Effector CD8-positive, alpha-beta T cell (primary cell): ENCODE measurements at places on chromosomes 11 and 22.

- DNase-seq, result no peak
Measured at GRCh38 chr11:57868491-57868890, 106.9 kb downstream of the CTNND1 start.

DNA sequence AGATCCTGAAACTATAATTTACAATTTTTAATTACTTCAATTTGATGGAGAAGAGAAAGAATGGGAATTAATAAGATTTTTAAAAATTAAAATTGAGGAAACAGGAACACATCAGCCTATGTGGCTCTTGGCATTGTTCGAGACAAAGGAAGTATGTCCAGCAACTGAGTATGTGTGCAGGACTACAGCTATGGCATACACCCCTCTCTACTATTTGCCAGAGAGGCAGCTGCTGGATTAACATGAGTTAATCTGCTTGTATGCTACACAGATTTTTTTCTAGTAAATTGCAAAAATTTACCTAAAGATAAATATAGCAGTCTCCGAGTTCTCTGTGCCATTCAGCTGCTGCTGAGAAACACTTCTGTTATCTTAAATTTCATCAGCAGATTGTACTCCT is 70.6 kb downstream of the PHF21A start:
- DNase-seq, result no peak

DNA sequence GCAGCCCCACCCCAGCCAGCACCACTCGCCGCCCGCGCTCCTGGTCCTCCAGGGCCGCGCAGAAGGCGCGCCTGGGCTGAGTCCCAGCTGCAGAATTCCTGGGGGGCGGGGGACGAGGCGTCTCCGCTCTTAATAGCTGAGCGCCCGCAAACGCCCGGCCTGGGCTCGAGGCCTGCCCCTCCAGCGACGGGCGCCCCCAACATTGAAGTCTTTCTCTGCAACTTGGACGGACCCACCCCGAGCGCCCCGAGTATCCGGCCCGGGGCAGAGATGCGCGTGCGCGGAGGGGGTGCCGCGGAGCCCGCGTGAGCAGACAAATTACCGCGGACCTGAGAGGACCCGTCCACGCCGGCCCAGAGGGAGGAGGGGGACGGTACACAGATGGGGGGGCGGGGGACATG is 6.7 kb upstream of the SYT7 start:
- DNase-seq, result peak; percentile 18

DNA sequence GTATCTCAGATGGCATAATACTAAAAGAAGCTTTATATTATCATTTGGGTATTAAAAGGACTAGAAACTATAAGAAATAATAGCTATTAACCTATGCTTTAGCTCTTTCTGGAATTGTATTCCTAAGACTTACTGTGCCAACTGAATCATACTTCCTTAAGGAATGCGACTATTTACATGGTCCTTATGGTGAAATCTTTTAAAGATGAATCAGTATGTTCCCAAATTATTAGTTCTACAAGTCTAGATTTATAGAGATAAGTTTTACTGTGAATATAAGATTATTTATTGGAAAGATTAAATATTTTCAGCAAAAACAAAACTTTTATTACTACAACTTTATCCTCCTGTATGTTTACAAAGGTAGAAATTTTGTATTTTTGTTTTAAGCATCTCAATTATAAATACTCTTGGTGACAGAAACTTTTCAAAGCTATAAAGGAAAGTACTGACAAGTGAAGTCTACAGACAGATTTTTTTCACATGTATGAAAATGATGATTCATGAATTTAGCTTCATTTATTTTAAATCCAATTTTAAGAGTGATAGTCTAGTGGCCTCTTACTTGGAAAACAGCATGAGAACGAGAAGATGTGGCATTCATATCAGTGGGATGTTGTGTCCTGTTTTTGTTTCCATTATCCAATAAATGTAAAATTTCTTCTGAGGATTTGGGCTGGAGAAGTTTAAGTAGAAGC is 17.8 kb downstream of the KIF18A start:
- no peak for DNase-seq

- no peak for DNase-seq
Measured at GRCh38 chr11:69151836-69152235, 3.9 kb upstream of the SMIM38 start.

DNA sequence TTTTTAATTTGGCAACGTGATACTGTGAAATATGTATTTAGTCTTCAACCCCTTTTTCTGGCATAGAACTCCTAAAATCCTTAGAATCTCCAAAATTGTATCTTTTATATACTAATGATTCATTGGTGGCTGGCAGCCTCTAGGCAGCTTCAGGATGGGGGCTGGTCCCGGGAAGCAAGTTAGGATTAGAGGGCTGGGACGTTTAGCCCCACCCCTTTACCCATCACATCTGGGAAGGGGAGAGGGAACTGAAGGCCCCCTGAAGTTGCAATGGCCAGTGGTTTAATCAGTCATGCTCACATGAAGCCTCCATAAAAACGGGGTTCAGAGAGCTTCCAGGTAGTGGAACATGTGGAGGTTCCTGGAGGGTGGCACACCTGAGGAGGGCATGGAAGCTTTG is 7.1 kb downstream of the IL17RA start:
- DNase-seq, result no peak

GRCh38 chr11:28461846-28462245 is 353.7 kb downstream of the METTL15 start:
- no peak for DNase-seq

GRCh38 chr11:77030834-77031414 is 3.3 kb upstream of the B3GNT6 start:
- no peak for DNase-seq

DNA sequence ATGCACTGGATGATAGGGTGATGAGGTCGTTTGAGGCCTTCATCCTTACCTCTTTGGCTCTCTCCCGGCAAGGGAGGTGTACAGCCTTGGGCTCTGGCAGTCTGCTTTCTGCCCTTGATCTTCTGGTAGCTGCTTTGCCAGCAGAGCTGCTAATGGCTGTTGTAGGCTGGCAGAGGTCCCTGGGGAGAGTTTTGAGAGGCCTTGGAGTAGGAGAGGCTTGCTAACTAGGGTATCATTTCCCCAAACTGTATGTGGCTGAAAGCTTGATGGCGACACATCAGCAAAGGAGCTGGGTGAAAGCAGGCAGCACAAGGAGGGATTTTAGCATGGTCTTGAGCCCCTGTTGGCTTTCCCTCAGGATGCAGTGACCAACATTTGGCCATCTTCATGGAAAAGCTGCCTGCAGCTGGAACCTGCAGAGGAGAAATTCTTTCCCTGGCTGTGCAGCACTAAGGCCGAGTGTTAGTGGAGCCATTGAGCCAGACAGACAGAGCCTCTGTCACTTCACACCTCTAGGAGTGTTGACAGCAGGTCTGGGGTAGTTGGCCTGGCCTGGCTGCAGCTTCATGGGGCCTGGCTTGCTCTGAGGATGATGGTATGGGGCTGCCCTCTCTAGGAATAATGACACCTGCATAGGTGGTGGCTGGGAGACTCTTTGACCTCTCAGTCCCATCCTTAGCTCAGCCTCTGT is 3.5 kb upstream of the AMPD3 start:
- DNase-seq, result no peak
